ENCODE measurements at places on chromosomes 3 and 15.

DNA sequence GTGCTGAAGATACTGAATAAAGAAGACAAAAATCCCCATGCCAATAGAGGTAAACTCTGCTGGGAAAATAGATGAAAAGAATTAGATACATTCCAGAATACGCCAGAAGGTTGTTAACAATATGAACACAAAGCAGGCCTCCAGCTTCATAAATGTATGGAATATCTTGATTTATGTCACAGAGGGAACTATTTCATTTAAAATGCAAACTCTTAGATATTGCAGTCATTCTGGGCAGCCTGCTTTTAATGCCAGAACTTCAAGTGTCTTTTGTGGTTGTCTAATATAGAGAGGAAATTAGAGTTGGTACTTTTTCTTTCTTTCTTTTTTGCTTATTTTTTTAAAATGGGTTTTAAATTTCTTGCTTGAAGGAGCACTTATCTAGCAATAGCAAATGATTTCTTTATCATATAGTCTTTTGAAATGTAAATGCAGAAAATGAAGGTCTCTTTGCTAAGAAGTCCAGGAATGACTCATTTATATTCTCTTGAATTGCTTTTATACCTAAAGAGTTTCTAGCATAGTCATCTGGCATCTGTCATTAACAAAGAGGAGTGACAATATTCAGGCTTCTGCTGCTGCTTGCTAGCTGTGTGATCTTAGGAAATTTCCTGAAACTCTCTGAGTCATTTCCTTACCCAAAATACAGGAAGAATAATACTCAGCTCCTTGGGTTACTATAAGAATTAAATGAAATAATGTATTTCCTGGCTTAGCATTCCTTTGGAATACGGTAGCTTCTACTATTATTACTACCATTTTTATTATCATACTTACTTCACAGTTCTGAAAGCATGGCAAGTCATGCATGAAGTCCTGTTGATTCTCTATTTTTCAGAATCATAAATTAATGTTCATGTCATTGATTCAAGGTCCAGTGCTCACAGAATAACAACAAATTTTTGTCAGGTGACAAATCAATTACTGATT lies 527.6 kb downstream of the DIPK2A start:
- DNase-seq, result no peak

GRCh38 chr3:66236281-66236680 lies 15.5 kb downstream of the SLC25A26 start:
- DNase-seq, result no peak

- no peak for DNase-seq
Observed at GRCh38 chr3:73143401-73143800, 81.9 kb downstream of the EBLN2 start.

DNA sequence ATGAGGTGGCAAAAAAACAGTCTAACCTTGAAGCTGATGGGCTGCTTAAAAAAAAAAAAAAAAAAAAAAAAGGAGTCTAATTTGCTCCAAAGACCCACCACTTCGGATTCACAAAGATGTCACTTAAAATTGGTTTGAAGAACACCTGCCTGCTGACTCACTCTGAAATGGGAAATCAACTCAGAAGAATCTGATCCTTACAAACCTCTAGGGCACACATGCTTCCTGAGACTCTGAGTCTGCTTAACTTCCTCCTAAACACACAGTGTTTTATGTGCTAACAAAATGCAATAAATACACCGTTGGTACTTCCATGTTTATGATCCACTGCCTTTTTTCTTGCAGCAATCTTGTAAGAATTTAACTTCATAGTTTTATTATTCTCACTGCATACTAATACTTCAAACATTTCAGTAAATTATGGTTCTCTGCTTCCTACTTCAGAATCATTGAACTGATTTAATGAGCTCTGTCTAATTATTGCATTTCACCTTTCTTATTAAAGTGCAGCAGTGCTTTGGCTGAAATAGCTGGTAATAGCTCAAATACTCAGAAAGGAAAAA lies 73.0 kb upstream of the FRMD4B start:
- DNase-seq, result no peak

DNA sequence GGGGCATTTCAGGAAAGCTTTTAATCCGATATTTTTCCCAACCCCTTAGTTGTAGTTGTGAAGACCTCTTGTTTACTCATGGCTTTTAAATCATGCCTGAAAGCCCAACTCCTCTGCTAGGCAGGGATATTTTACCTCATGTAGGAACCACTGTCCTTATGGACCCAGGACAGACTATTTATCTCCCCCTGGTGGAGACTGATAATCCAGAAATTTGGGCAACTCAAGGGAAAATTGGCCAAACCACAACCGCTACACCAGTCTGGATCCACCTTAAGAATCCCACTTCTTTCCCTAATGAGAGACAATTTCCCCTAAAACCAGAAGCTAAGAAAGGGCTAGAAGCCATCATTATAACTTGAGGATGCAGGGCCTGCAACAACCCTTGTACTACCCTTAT lies 248.1 kb upstream of the STAC start:
- no peak for DNase-seq

DNA sequence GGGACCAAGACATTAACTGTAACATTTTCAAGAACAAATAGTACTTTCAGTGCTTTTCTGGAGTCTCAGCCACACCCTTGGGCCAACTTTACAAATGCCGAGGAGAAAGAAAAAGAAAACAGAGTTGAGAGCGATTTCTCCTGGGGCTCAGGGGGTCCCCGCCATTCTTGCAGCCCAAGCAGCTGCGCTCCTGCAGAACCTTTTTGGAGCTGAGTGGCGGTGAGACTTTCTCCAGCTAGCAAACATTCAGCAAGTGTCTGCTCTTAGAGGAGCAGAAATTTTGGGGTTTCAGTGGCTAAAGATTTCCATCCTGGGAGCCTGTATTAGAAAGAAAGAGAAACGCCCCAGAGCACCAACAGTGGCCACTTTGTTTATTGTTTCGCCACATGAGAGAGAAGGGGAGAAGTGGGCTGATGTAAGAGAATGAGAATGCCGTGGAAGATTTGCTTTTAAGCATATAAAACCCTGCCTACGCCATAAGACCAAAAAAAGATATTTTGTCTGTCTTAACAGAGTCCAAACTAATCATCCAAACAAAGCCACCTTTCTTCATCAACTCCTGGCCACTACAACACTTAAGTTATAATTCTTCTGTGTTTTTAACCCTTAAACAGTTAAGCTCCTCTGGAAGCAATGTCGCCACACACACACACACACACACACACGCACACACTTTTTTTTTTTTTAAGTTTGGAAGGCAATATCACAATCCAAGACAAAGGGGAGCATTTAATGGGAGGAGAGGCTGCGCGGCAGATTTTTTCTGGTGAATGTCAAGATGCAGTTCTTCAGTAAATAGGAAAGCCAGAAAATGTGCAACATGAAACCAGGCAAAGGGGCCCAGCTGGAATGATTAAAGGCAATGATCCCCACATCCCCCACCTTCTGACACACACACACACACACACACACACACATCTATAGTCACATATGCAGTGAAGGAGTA lies 19.2 kb downstream of the EID1 start:
- DNase-seq, result no peak

DNA sequence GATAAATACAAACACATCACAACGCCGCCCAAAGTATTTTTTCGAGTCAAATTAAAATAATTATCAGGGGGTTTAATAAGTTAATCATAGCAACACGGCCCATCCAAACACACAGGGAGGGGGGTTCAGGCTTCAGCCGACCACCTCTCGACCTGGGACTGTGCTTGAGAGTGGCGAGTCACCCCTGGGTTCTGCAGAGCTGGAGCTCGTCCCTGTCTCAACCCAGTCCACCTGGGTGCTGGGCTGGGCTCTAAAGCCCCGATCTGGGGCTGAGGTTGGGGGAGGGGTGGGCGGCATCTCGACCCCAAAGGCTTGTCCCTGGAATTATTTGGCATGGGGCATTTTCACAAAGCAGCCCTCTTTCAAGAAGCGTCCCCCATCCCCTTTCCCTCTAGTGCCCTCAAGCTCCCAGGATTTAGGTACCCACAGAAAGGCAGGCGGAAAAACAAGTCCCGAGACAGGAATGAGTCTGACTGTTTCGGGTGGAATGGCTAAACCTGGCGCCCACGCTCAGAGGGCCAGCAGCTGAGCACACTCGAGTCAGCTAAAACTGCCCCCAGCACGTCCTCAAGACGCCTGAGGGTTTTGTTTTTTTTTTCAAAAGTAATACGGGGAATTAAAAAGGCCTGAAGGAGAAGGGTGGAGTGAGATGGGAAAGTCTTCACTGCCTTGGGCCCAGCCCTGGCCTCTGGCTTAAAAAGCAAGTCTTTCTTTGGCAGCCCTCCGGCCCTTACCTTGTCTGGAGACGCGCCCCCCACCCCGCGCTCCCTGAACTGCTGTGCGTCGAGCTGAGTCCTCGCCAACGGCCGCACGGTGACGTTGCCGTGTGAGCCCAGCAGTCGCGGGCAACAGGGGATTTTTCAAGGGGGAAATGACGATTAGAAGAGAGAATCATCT lies 32.5 kb downstream of the NR2F2 start:
- no peak for DNase-seq

GRCh38 chr15:73021139-73021621 lies 31.1 kb upstream of the NEO1 start:
- no peak for DNase-seq

GRCh38 chr3:194727435-194728128 lies 41.9 kb downstream of the FAM43A start:
- DNase-seq, result no peak

Data from NCI-H2081 treated with DMSO at 0.1 percent for 48 hours (cell line).